ENCODE measurements at places on chromosomes 3 and 15.

- DNase-seq, result no peak
Observed at GRCh38 chr3:101779822-101780381, 891 bp downstream of the NXPE3 start.

DNA sequence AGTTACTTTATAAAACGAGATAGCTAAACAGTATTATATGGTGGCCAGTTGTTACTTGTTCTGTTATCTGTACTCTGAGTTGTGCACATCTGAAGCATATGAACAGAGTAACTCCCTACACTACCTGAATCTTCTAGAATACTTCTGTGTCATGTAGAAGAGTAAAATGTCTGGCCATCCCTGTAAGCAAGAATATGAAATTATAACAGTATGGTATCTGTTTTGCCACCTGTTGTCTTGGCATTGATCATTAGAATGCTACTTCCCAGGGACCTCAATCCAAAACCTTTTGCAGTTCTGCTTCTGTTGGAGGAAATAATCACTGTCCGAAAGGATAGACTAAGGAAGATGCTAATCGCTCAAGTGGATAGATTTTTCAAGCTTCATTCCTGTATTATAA is 1.9 kb downstream of the TEX9 start:
- DNase-seq, result no peak

DNA sequence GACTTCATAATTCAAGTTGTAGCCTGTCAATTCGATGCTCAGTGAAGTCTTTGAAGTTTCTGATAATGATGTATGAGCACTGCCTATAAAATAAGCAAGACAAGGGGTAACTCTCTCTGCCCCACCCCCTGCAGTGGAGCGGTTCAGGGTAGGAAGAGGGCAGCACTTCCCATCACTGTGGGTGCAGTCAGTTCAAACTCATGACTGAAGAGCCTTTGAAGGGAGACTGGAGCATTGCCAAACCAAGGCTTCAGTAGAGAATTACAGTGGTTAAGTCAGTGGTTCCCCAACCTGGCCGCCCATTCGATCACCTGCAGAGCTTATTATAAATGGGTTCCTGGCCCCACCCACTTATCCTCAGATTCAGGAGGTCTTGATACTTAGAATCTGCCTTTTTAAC is 190.6 kb downstream of the SHQ1 start:
- DNase-seq, result no peak

DNA sequence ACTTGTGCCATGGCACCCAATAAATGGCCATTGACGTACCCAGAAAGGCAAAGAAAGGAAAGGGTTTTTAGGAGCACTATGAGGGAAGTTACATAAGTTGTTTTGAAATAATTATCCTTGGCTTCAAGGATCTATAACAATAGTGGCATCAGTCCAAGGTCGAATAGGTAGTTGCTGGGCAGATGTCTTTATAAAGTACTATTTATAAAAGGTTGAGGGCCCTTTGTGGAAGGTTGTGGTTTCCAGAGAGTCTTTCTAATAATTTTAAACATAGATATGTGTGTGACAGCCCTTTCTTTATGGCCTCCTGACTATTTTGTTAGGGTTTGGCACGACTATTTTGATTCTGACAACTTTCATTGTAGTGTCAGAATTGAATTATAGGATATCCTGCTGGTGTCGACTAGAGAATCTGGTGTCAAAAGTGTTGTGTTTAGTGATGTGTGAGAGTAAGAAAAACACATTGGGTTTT is 260.5 kb downstream of the PYDC2 start:
- DNase-seq, result no peak

DNA sequence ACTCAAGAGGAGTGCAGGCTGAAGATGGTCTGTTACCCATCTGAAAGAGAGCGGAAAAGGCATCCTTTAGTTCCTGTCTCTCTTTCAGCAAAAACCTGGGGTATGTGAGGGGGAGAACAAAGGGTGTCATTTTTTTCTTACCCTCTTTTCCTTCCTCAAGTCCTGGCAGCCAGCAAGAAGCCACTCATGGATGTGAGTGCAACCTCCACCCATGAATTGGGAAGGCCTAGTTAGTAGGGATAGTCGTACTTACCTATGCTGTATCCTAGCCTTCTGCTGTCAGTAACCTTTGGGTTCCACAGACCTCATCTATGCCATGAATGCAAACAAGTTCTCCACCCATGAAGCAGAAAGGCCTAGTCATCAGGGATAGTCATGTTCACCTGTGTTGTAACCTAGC is 472.8 kb downstream of the ZIC1 start:
- no peak for DNase-seq

- DNase-seq, result no peak
Observed at GRCh38 chr3:36489101-36489500, 108.8 kb downstream of the STAC start.

GRCh38 chr3:129575997-129576384 is 30.5 kb downstream of the PLXND1 start:
- DNase-seq, result no peak

- no peak for DNase-seq
Observed at GRCh38 chr3:194596906-194597305, 36.3 kb downstream of the TMEM44 start.

- peak; percentile 68 for DNase-seq
Observed at GRCh38 chr15:43872416-43873020, 45.7 kb downstream of the WDR76 start.

DNA sequence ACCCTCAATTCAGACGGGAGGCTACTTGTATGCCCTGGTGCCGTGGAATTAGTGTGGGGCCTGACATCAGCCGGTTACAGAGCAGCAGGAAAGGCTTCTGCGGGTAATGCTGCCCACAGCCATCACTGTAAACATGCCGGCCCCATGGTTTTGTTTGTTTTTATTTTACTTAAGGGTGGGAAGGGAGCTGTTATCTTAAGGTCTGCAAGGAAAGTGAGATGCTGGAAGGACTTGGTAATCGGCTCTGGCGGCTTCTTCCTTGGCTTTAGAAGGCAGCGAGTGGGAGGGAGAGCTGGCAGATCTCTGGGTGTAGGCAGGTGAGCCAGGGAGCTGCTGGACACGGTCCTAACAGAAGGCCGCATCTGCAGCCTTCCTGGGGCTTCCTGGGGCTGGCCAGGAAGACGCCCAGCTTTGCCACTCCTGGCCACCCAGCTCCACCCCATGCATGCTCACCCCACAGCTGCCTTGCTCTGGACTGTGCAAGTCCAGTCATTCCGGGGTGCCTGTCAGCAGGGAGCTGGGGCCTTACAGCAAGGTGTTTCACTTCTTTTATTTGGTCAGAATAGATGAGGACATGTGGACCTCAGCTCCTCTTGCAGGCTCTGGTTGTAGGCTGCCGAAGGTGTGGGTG is 54.1 kb upstream of the FURIN start:
- DNase-seq, result no peak

DNA sequence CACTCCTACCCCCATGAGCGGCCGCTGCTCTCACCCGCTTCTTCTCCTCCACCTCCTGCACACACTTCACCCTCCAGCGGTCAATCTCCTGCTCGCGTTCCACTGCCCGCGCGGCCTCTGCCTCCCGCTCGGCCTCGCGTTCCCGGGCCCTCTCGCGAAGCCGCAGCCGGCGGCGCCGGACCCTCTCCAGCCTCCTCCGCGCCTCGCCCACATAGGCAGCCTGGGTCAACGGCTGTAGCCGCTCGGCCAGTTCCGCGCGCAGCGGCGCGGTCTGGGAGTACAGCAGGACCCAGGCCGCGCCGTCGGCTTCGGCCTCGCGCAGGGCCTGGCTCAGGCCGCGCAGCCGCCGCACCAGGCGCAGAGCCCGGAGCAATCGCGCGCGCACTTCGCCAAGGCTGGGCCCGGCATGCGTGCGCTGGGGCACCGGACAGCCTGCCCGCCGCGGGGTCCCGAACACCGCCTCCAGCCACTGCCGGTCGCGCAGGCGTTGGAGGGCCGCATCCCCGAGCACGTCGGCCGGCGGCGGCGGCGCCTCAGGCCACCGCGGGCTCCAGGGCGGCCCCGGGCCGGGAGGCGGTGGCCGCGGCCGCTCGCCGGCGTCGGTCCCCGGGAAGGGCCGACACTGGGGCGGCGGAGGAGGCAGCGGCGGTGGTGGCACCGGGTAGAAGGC is 595 bp downstream of the PDCD7 start:
- DNase-seq, result peak; percentile 21

DNA sequence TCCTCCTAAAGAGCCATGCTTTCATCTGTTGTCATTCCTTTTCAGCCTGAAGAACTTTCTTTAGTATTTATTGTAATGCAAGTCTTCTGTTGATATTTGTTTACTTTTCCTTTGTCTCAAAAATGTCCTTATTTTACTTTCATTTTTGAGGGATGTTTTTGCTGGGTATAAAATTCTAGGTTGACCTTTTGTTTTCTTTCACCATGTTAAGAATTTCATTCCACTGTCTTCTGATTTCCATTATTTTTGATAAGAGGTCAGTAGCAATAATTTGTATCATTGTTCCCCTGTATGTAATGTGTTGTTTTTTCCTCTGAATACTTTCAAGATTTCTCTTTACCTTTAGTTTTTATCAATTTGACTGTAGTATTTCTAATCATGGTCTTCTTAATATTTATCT is 91.1 kb downstream of the RSRC1 start:
- no peak for DNase-seq

- no peak for DNase-seq
Observed at GRCh38 chr15:72173401-72173800, 24.2 kb downstream of the GRAMD2A start.

DNA sequence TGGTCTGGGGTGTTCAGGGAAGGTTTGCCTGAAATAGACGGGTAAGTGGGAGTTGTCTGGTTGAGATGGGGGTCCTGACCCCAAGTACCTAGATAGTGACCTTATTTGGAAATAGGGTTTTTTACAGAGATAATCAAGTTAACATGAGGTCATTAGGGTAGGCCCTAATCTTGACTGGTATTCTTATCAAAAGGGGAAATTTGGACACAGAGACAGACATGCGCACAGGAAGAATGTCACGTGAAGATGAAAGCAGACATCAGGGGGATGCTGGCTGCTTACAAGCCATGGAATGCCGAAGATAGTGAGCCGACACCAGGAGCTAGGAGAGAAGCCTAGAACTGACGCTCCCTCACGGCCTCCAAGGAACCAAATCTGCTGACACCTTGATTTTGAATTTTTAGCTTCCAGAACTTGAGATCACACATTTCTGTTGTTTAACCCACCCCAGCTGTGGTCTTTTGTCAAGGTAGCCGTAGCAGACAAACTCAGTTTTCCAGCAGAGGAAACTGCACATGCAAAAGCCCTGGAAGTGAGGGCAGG is 17.1 kb downstream of the BHLHE40 start:
- DNase-seq, result no peak

GRCh38 chr3:73212683-73213082 is 151.2 kb downstream of the EBLN2 start:
- no peak for DNase-seq

GRCh38 chr3:3134750-3135448 is 8.2 kb downstream of the TRNT1 start:
- no peak for DNase-seq

DNA sequence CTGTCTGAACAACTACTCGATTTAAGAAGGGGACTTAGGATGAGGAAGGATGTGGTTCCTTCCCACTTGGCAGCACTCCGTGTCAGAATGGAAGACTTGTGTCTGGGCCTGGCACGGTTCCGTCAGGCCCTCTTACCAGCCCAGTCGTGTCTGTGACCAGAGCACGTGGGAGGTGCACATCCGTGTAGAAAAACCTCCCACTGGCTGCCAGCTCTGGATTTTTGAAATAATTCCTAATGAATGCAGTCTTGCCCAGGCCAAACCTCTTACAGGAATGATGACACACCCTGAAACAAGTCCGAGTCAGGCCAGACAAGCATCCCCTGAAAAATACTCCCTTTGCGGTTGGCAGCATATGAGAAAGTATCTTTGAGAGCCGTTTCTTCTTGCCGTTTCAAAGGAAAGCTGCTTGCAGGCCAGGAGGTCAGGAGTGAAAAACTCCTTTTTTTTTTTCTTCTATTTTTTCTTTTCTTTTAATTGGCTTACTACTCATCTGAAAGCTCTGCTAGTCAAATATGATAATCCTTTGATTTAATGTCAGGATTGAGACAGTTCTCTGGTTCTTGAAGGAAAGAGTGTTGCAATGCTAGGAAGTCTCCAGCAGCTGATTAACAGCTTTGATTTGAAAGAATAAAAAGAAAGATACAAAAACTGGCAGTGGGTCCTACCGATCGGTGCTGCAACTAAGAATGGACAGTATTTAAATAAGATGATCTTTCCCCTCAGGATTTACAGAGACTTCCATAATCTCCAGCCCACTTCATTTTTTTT is 19.8 kb downstream of the IL1RAP start:
- peak; percentile 61 for DNase-seq

DNA sequence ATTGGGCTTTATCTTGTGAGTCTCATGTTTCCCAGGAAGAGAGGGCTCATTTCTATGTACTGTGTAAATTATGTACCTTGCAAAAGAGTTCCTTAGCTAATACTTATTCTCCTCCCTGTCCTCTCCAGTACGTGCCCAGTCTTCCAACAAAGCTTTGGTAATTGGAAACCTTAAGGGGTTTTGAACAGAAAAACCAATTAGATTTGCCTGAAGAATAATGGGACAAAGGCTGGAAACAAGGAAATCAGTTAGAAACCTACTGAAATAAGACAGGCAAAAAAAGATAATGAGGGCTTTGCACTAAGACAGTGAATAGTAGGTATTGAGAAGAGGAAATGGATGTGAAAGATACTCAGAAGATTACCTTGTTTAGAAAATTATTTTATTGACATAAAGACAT is 82.5 kb downstream of the SPRED1 start:
- DNase-seq, result no peak

GRCh38 chr3:30440880-30441279 is 165.5 kb upstream of the TGFBR2 start:
- DNase-seq, result no peak

GRCh38 chr3:37015642-37016041 is 22.3 kb downstream of the MLH1 start:
- no peak for DNase-seq

- DNase-seq, result no peak
Observed at GRCh38 chr15:80985981-80986380, 3.6 kb downstream of the MESD start.

GRCh38 chr15:76935620-76936019 is 4.1 kb downstream of the RCN2 start:
- DNase-seq, result no peak

GRCh38 chr15:45143946-45144345 is 14.2 kb downstream of the DUOX1 start:
- no peak for DNase-seq

DNA sequence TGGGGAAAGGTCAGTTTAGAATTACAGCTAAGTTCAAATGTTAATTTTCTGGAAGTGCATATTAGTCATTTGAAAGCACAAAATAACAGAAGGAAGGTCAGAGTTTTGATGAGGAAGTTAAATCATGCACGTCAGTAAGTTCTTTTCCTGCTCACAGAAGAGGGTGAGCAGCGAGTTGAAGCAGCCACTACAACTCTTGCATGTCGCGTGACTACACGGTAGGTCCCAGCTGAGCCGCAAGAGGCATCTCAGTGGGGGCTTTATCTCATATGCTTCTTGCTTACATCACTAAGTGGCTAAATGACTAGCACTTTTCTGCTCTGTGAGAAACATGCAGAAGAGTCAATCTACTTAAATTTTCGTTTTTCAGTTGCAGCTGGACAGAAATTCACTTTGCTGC is 21.3 kb upstream of the SEC62 start:
- peak; percentile 76 for DNase-seq
